NCI-H526 treated with DMSO at 0.1 percent for 48 hours (cell line): ENCODE measurements at places on chromosomes 16 and 17.

- DNase-seq: no peak
Measured at GRCh38 chr17:77555121-77555591, 403.3 kb upstream of the TNRC6C start.

- no peak for DNase-seq
Measured at GRCh38 chr16:50683689-50684374, 2.7 kb upstream of the SNX20 start.

GRCh38 chr17:49406421-49407061, 8.1 kb downstream of the PHB1 start:
- no peak for DNase-seq

DNA sequence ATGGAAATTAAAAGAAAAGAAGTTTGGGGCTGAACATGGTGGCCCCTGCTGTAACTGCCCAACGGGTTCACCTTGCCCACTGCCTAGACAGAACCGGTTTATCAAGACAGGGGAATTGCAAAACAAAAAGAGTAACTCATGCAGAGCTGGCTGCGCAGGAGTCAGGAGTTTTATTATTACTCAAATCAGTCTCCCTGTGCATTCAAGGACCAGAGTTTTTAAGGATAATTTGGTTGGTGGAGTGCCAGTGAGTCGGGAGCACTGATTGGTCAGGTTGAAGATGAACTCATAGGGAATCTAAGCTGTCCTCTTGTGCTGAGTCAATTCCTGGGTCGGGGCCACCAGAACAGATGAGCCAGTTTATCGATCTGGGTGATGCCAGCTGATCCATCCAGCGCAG, 4.4 kb upstream of the SCPEP1 start:
- no peak for DNase-seq

- no peak for DNase-seq
Measured at GRCh38 chr16:49250689-49251088, 30.9 kb downstream of the CBLN1 start.

- DNase-seq: peak; percentile 99
Measured at GRCh38 chr17:59837308-59838051, 55.3 kb downstream of the TUBD1 start.

GRCh38 chr16:3091551-3091950, 7.5 kb downstream of the ZSCAN10 start:
- DNase-seq: no peak
